ENCODE measurements at places on chromosomes 4 and X.

GRCh38 chr4:1402516-1403091 lies 3.6 kb downstream of the NKX1-1 start:
- no peak overlapping the region for H3K4me3 ChIP-seq
- peak; percentile 90 for DNase-seq
- no peaks in the 10 kb centered on the region for H3K4me1 ChIP-seq
- H3K27me3 ChIP-seq: peaks cover 51% of the 10 kb centered on the region
- no peaks in the 10 kb centered on the region for H3K36me3 ChIP-seq
- no peak overlapping the region for H3K27ac ChIP-seq

DNA sequence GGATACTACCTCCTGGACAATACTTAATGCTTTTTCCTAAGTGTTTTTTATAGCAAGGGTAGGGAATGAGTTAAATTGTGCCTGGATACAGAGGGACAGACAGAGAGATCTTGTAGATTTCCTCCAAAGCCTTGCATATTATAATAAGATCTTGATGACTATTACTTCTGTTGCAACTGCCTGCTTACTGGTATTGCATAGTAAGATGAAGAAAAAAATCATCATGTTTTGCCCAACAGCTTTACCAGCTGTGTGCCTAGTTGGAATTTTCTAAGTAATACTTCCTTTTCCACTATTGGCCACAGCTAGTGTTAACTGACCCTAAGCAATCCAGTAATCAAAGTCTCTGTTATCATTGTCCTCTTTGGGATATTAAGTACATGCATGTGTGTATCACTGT lies 139.0 kb downstream of the DCK start:
- no peaks in the 10 kb centered on the region for H3K27me3 ChIP-seq
- no peak for DNase-seq
- peak overlapping the region; percentile 98 for H3K27ac ChIP-seq

- H3K27ac ChIP-seq: no peak overlapping the region
- H3K4me3 ChIP-seq: no peak overlapping the region
- no peaks in the 10 kb centered on the region for H3K4me1 ChIP-seq
- no peak for DNase-seq
- H3K36me3 ChIP-seq: no peaks in the 10 kb centered on the region
Measured at GRCh38 chrX:110116066-110116980, 113.4 kb downstream of the TMEM164 start.

DNA sequence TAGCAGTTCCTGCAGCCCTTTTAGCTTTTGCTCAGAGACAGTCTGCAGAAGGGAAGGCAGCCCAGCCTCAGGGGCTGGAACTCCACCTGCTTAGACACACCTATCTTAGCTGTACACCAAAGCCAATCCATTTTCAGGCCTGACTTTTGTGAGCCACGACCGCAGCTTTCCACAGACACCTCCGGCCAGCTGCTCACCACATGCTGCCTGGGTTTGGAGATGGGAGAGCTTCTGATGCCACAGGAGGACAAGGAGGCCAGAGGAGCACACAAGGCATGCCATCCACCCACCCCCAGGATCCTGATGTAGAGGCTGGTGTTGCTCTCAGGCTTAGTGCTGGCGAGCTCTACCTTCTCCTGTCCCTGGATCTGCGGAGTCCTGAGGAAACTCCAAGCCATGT lies 141.8 kb upstream of the NALF2 start:
- peaks cover 20% of the 10 kb centered on the region for H3K4me1 ChIP-seq
- H3K36me3 ChIP-seq: no peaks in the 10 kb centered on the region
- H3K27ac ChIP-seq: peak overlapping the region; percentile 12
- H3K27me3 ChIP-seq: peaks cover 10% of the 10 kb centered on the region
- no peak for DNase-seq
- no peak overlapping the region for H3K4me3 ChIP-seq

- no peak overlapping the region for H3K4me3 ChIP-seq
- DNase-seq: no peak
Measured at GRCh38 chrX:20521222-20521621, 254.5 kb upstream of the RPS6KA3 start.

- H3K27me3 ChIP-seq: no peaks in the 10 kb centered on the region
- no peak overlapping the region for H3K27ac ChIP-seq
- no peak overlapping the region for H3K4me3 ChIP-seq
- no peak for DNase-seq
- no peaks in the 10 kb centered on the region for H3K4me1 ChIP-seq
Measured at GRCh38 chr4:166042510-166043055, 169.5 kb downstream of the TLL1 start.

Measured in osteoblast (primary cell).